Pancreas (tissue), 10 donors: ENCODE measurements at places on chromosomes 2 and 18. TPM values are rescaled to one million over a fixed set of nuclear protein-coding genes. Genes with fewer than 3 reads are reported as not detected.

DAW1 gene
- not detected for total RNA-seq

GRCh38 chr2:74188018-74188601 is 9.4 kb upstream of the MOB1A start:
- no peak overlapping the region for H3K4me3 ChIP-seq
- no peaks in the 10 kb centered on the region for H3K4me1 ChIP-seq
- DNase-seq, result no peak
- no peaks in the 10 kb centered on the region for H3K27me3 ChIP-seq

GRCh38 chr2:85342156-85342555 is 12.2 kb downstream of the RETSAT start:
- no peaks in the 10 kb centered on the region for H3K4me1 ChIP-seq
- no peak for DNase-seq
- H3K36me3 ChIP-seq, result no peaks in the 10 kb centered on the region
- no peak overlapping the region for H3K27ac ChIP-seq

- no peaks in the 10 kb centered on the region for H3K36me3 ChIP-seq
- no peaks in the 10 kb centered on the region for H3K4me1 ChIP-seq
- no peak overlapping the region for H3K27ac ChIP-seq
- no peak for DNase-seq
- H3K4me3 ChIP-seq, result no peak overlapping the region
Observed at GRCh38 chr2:43429369-43429768, 166.5 kb downstream of the THADA start.

- no peak overlapping the region for H3K4me3 ChIP-seq
- no peak overlapping the region for H3K27ac ChIP-seq
- H3K4me1 ChIP-seq, result no peaks in the 10 kb centered on the region
- H3K36me3 ChIP-seq, result no peaks in the 10 kb centered on the region
- DNase-seq, result peak; percentile 17
Observed at GRCh38 chr2:240959214-240959940, 39.0 kb upstream of the SNED1 start.

DNA sequence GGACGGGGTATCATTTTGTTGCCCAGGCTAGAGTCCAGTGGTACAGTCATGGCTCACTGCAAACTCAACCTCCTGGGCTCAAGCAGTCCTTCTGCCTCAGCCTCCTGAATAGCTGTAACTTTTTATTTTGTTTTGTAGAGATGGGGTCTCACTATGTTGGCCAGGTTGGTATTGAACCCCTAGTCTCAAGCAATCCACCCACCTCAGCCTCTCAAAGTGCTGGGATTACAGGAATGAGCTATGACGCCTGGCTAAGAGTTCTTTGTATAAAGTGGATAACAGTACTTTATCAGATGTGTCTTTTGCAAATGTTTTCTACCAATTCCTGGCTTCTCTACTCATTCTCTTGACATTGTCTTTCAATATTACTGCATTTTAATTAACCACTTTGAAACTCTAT is 17.1 kb upstream of the NT5DC4 start:
- no peak for DNase-seq
- no peak overlapping the region for H3K4me3 ChIP-seq
- H3K27ac ChIP-seq, result no peak overlapping the region
- H3K4me1 ChIP-seq, result no peaks in the 10 kb centered on the region
- H3K27me3 ChIP-seq, result no peaks in the 10 kb centered on the region

DNA sequence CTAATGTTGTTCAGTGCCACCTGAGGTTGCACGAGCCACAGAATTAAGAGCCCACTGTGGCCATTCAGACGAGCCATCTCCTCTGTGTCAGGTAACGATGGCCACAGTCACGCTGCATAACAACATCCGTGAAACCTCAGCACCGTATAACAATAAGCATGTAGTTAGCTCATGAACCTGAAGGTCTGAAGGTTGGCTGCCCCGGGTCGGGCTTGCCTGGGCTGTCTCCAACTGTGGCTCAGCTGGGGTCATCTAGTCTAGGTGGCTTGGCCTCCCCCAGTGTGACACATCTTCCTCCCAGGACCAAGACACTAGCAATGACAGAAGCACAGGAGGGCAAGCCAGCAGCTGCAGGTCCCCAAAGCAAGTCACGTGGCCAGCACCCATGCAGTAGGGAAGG is 258.0 kb downstream of the GLI2 start:
- H3K27me3 ChIP-seq, result no peaks in the 10 kb centered on the region
- DNase-seq, result no peak
- no peaks in the 10 kb centered on the region for H3K36me3 ChIP-seq
- no peaks in the 10 kb centered on the region for H3K4me1 ChIP-seq

GRCh38 chr2:235419996-235420395 is 73.8 kb upstream of the AGAP1 start:
- H3K4me3 ChIP-seq, result no peak overlapping the region
- no peaks in the 10 kb centered on the region for H3K27me3 ChIP-seq
- no peaks in the 10 kb centered on the region for H3K4me1 ChIP-seq
- H3K27ac ChIP-seq, result no peak overlapping the region
- no peak for DNase-seq

GRCh38 chr2:21939967-21940366 is 816.2 kb downstream of the TDRD15 start:
- H3K27ac ChIP-seq, result no peak overlapping the region
- no peaks in the 10 kb centered on the region for H3K4me1 ChIP-seq
- no peaks in the 10 kb centered on the region for H3K27me3 ChIP-seq
- no peaks in the 10 kb centered on the region for H3K36me3 ChIP-seq

DNA sequence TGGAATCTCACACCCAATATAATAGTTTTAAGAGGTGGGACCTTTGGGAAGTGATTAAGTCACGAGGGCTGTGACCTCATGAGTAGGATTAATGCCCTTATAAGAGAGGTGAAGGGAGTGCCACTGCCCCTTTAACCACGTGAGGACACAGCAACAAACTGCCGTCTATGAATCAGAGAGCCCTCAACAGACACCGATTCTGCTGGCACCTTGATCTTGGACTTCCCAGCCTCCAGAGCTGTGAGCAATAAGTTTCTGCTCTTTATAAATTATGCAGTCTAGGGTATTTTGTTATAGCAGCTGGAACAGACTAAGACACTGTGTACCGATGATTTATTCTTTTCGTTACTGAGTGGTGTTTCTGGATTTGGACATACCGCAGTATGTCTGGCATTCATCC is 56.2 kb downstream of the RRM2 start:
- H3K27me3 ChIP-seq, result no peaks in the 10 kb centered on the region
- H3K4me3 ChIP-seq, result no peak overlapping the region
- H3K4me1 ChIP-seq, result no peaks in the 10 kb centered on the region
- no peaks in the 10 kb centered on the region for H3K36me3 ChIP-seq
- no peak for DNase-seq
- H3K27ac ChIP-seq, result no peak overlapping the region
